ENCODE measurements at places on chromosomes 7 and 10. TPM values are rescaled to one million over a fixed set of nuclear protein-coding genes. Genes with fewer than 3 reads are reported as not detected.
A peak's percentile ranks its signal among the peaks of the same experiment; 100 is the strongest.

DNA sequence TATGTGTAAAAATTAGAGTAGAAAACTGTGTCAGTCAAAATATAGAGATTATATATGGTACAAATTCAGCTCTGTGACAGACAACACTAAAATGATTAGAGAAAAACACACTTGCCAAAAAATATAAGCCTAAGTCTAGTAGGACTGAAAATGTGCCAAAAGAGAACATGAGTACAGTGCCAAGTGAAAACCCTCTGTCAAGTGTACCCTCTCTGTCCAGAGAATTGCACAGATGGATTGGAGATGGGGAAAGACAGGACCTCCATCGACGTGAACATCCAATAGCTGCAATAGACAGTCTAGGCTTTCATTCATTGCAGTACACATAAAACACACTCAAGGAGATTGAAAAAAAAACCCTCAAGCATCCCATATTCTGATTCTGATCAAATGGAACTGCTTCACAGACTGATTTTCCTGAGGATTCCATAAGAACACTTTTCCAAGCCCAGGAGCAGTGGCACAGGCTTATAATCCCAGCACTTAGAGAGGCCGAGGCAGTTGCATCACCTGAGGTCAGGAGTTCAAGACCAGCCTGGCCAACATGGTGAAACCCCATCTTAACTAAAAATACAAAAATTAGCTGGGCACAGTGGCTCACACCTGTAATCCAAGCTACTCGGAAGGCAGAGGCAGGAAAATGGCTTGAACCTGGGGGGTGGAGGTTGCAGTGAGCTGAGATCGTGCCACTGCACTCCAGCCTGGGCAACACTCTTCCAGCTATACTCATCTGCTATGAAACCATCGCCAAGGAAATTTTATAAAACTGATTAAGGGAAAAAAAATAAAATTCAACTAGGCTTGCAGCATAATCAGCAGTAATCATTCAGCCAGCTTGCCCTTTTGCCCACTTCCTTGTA lies 110.0 kb upstream of the TRIM24 start:
- DNase-seq: no peak

DNA sequence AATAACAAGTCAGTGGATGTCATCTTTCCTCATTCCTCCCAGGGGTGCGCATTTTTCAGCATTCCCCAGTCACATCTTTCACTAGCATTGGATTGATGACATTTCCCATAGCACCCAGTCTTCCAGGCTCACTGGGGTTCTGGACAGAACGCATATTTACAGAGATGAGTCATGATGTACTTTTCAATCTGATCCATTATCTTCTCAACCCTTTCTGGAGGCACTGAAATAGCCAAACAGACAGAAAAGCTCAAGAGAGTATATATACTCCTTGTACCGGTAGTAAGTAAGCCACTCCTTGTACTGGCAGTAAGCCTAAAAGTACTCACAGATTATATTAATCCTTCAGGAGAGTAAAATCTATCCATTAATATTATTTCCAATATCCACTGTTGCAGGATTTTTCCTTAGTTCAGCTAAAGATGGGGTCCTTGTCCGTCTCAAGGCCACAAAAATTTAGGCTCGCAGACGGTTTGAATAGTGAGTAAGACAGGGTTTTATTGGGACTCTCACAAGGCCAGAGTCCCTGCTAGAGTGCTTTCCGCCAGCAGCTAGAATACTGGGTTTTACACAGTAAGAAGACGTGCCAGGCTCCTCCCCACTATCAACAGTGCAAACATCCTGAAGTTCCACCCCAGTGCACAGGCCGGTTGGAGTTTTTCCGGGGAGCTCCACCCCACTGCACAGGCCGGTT lies 60.8 kb downstream of the MDH2 start:
- peak; percentile 70 for DNase-seq

GRCh38 chr10:103792547-103792946 lies 62.8 kb downstream of the SH3PXD2A start:
- peak; percentile 81 for DNase-seq

- no peak for DNase-seq
Measured at GRCh38 chr10:103653581-103654037, 160.1 kb downstream of the NEURL1 start.

DNA sequence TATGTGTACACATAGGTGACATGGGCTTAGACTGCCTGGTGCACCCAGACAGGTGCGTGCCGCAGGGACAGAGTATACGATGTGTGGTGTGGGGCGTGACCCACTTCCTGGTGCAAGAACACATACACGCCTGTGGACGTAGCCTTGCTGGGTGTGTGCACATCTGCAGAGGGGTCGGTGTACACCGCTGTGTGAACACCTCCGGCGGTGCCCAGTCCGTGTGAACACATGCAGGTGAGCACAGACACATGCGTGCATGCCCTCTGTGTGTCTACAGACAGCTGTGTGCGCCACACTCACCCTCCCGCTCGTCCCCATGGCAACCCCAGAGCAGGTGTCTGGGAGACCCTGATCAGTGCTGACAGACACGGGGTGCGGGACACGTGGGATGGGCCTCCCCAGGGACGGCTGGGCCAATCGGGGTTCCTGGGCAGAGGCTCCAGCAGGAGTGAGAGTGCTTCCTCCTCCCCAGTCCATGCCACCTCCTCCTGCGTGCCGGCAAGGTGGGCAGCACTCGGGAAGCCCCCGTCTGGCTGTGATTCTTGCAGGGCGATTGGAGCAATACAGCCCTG lies 23.4 kb downstream of the ELFN1 start:
- no peak for DNase-seq

DNA sequence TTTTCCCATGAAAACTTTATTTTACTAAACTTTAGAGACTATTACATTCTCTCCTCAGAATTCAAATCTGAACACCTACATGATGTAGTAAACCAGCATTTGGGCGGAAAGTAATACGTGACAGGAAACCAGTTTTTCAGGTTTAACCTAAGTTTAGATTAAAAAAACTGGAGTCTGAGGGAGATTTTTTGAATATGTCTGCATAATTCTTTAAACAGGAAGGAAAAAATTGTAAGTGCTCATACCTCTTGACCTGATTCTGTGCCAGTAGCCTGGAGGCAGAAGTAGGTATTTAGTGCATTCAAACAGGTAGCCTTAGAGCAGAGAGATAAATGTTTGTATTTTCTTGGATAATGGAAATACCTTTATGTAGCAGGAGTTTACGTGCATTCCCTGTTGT lies 224.3 kb downstream of the MDFIC start:
- peak; percentile 93 for DNase-seq

- DNase-seq: no peak
Measured at GRCh38 chr7:123230147-123230546, 30.4 kb upstream of the SLC13A1 start.

- peak; percentile 16 for DNase-seq
Measured at GRCh38 chr10:15121707-15122106, 24.6 kb downstream of the RPP38 start.

GRCh38 chr7:90596671-90597562 lies 796 bp downstream of the CDK14 start:
- peak; percentile 29 for DNase-seq

GRCh38 chr10:35058134-35058533 lies 32.0 kb downstream of the CUL2 start:
- DNase-seq: peak; percentile 79

- no peak for DNase-seq
Measured at GRCh38 chr10:110168601-110169481, 38.6 kb upstream of the MXI1 start.

DNA sequence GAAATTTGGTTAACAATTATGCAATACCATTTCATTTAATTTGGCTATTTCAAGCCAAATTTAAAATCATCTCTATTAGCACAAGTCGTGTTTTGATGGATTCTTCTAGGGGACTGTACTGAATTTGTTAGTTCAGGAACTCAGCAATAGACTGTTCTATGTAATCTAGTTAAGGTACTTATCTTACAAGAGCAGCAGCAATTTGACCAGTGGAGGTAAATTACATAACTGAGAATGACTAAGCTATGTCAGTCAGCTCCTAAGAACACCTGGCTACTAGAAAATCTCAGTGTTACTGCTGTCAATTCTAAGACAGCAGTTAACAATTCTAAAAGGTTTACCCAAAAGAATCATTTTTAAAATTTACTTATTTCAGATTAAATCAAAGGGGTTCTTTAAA lies 513.9 kb upstream of the ZWINT start:
- DNase-seq: peak; percentile 8

- peak; percentile 48 for DNase-seq
Measured at GRCh38 chr10:125156196-125156595, 4.2 kb downstream of the CTBP2 start.

DNA sequence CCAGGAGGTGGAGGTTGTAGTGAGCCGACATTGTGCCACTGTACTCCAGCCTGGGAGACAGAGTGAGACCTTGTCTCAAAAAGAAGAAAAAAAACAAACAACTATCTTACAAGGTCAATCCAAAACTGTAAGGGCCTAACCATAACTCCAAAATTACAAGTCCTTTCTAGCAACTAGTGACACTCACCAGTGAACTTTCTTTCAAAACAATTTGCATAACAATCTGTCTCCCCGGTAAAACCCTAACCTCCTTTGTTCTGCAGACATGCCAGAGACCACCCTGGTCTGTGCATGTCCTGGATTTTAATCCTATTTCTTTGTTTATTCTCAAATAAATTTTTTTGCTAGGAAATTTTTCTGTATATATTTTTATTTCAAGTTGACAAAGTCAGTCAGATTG lies 68.1 kb downstream of the EXOC6 start:
- no peak for DNase-seq

- DNase-seq: no peak
Measured at GRCh38 chr10:43900571-43900970, 251.9 kb upstream of the ZNF32 start.

GRCh38 chr10:3568392-3568791 lies 216.6 kb downstream of the KLF6 start:
- no peak for DNase-seq

DNA sequence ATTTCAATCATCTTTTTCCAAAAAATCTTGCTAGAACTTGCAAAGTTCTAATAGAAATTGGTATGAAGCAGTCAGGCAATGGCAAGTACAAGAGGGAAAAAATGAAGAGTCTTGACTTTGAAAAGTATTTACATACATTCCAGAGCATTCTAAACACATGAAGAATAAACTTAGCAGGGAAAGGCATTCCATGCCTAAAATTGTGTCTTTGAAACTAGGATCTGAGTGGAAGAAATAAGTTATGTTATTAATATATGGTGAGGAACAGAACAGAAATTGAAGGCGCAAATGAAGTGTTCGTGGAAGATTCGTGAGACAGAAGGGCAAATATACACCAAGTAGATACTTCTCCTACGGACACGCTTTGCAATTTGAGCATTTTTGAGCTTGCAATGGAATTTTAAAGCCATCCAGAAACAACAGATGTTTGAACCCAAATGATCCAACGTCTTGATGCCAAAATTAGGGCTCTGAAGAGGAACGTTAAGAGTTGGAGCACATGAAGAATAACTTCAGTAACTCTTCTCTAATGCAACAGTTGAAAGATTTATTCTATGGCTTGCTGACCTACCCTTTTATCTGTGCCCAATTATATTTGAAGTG lies 40.6 kb upstream of the SEPTIN7 start:
- DNase-seq: no peak

DNA sequence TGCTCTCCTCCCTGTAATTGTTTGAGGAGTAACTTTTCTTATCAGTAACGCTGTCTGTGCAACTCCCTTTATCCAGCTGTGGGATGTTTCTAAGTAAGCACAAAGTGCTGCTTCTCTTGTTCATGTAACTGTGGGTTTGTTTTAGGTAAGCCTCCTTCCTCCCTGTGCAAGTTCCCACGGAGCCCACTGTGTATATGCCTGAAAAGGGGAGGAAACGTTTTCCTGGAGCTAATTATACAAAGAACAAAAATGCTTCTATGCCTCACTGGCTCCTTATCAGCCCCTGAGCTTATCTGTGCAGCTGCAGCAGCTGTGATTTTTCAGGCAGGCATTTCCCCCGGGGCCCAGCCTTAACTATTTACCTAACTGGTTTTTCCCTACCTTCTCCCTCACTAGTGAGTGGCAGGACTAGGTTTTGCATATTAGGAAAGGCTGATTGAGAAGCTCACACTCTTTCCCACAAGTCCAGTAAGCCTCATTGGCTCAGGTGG lies 593.4 kb upstream of the GHITM start:
- peak; percentile 16 for DNase-seq

DNA sequence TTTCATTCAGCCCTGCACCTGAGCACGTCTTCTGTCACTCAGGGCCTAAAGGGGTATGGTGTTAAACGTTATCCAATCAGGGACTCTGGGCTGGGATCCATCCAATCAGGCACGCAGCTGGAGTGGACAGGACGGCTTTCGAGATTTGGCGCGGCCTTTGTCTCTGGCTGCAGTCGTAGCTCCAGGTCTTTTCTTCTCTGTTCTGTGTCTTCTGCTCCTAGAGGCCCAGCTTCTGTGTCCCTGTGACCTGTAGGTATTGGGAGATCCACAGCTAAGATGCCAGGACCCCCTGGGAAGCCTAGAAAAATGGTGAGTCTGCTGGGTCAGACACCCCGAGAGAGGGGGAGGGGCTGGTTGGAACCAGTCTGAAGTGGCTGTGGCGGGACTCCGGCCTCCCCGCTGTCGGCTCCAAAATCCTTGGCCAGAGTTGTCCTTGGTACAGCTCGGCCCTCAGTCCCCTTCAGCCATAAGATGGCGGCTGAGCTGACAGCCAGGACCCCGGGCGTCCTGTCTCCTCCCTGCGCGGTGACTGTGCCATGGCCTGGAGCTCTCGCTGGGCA lies 11.7 kb upstream of the ZNF680 start:
- DNase-seq: peak; percentile 27

GRCh38 chr10:28014651-28015050 lies 15.8 kb upstream of the ODAD2 start:
- DNase-seq: no peak

DNA sequence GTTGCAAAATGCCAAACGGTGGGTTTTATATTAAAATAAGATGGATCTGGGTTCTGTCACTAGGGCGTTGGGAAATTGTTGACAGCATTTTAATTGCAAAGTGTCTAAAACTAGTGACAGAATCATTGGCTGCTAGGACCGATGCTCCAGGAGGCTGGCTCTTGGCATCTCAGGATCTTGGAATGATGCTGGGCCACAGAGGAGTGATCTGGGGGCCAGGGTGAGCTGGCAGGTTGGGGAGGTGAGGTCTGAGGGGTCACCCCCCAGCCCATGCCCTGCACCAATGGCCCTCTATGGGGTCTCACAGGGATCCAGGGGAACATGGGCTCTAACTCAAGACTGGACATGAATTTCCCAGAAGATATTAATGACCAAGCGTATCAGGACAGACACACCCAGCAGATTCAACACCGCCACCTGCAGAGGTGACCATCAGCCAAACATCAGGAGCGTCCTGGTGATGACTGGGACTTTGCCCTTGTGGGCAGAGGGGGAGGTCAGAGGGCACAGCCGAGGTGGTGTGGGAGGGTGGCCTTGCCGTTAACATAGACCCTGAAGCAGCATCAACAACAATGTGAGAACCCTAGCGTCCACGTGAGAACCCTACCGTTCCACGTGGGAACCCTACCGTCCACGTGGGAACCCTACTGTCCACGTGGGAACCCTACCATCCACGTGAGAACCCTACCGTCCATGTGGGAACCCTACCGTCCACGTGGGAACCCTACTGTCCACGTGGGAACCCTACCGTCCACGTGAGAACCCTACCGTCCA lies 89.0 kb upstream of the PPP2R2D start:
- DNase-seq: no peak

Gene NUTM2E
- 0.13 TPM for total RNA-seq

Gene ZYX
- 10.6 TPM for total RNA-seq

Gene EFCAB10
- 0.51 TPM for total RNA-seq

Gene RBM33
- total RNA-seq: 27.8 TPM

Gene SPAG6
- not detected for total RNA-seq

Gene DNAJB12
- 21.6 TPM for total RNA-seq

Gene GTPBP10
- 17.3 TPM for total RNA-seq
